ENCODE measurements at places on chromosomes 12 and 14. TPM values are rescaled to one million over a fixed set of nuclear protein-coding genes. Genes with fewer than 3 reads are reported as not detected.

- H3K27me3 ChIP-seq = no peaks in the 10 kb centered on the region
- H3K27ac ChIP-seq = no peak overlapping the region
- DNase-seq = no peak
- H3K4me3 ChIP-seq = no peak overlapping the region
Observed at GRCh38 chr12:26878661-26879119, 45.7 kb upstream of the ITPR2 start.

GRCh38 chr14:71220462-71220861 lies 313.2 kb downstream of the PCNX1 start:
- H3K27ac ChIP-seq = no peak overlapping the region
- no peak for DNase-seq
- H3K27me3 ChIP-seq = no peaks in the 10 kb centered on the region
- H3K4me1 ChIP-seq = no peaks in the 10 kb centered on the region

The PTPRB gene
- not detected for polyA plus RNA-seq

DNA sequence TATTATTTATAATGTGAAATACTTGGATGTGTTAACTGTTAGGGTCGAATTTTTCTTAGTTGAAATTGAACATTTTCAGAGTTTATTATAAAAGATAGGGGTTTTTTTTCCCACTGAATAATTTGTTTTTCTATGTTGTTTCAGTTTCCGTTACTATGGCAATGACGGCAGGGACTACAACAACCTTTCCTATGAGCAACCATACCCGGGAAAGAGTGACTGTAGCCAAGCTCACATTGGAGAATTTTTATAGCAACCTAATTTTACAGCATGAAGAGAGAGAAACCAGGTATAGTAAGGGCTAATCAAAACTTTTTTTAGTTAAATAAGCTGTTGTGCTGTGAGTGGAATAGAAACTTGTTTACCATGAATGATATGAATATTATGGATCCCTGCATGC lies 35.1 kb upstream of the BMAL2 start:
- no peaks in the 10 kb centered on the region for H3K36me3 ChIP-seq
- no peaks in the 10 kb centered on the region for H3K4me1 ChIP-seq
- H3K27ac ChIP-seq = no peak overlapping the region
- DNase-seq = no peak
- H3K4me3 ChIP-seq = no peak overlapping the region
- H3K27me3 ChIP-seq = no peaks in the 10 kb centered on the region

GRCh38 chr12:124753993-124754392 lies 109.7 kb downstream of the SCARB1 start:
- no peak overlapping the region for H3K4me3 ChIP-seq
- no peaks in the 10 kb centered on the region for H3K27me3 ChIP-seq
- H3K4me1 ChIP-seq = peaks cover 7% of the 10 kb centered on the region
- DNase-seq = no peak
- no peaks in the 10 kb centered on the region for H3K36me3 ChIP-seq
- no peak overlapping the region for H3K27ac ChIP-seq

DNA sequence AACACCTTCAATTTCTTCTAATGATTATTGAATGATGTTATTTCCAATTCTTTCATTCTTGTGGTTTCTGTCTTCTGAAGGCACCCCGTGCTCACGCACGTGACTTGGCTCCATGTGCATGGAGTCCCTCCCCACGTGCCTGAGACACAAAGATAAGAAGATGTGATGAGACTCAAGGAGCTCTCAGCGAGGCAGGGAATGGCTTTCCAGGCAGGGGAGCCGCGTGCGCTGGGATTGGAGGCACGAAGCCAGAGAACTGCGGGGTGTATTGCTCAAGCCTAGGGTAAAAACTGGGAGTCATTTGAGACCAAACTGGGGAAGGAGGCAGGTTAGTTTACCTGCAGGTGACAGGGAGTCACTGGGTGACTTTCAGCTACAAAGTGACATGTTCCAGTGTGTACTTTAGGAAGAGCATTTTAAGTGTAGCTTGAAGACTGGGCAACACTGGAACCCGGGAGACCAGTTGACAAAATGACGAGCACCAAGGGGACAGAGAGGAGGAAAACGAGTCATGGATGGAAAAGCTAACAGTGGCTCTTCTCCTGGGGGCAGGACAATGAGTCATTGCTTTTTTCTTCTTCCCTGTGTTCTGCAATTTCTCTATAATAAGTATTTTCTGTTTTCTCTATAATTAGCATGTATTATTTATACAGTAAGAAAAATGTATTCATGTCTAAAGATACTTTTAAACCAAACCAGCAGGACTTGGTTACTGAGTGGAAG lies 311.7 kb upstream of the FKBP4 start:
- H3K27me3 ChIP-seq = no peaks in the 10 kb centered on the region
- DNase-seq = no peak
- no peak overlapping the region for H3K4me3 ChIP-seq
- H3K27ac ChIP-seq = no peak overlapping the region

- no peak overlapping the region for H3K4me3 ChIP-seq
- H3K27ac ChIP-seq = no peak overlapping the region
- no peaks in the 10 kb centered on the region for H3K27me3 ChIP-seq
- no peak for DNase-seq
Observed at GRCh38 chr12:109100741-109101140, 3.3 kb downstream of the UNG start.

DNA sequence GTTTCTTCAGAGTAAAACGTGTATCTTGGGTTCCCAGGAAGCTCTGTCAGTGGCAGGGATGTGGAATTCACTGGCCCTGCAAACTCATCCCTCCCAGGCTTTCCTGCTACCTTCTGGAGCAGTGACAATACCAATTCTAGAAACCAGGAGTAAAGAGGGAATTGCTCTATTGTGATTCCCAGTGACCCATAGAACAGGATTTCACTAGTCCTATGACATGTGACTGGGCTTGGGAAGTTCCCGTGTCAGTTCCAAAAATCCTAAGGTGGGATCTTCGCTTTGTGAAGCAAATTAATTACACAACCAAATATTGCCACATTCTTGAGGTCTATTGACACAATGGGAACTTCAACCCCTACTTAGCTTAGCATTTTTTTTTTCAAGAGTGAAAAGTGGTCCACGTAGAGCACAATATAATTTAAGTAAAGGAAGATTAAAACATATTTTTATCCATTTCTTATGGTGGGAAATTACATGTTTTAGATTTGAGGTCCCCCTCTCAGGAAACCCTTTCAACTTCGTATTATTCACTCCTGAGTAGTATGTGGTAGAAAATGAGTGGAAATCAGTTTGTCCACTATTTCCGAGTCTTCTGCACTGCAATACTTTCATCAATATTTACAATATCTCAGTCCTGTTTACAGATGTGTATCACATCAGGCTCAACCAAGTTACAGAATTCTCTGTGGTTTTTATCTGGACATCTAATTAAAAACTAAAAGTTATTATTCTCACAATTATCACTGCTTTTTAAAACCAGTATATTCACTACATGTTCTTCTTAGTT lies 88.9 kb upstream of the SOX5 start:
- no peaks in the 10 kb centered on the region for H3K4me1 ChIP-seq
- H3K4me3 ChIP-seq = no peak overlapping the region
- no peaks in the 10 kb centered on the region for H3K27me3 ChIP-seq
- H3K36me3 ChIP-seq = no peaks in the 10 kb centered on the region
- no peak overlapping the region for H3K27ac ChIP-seq

DNA sequence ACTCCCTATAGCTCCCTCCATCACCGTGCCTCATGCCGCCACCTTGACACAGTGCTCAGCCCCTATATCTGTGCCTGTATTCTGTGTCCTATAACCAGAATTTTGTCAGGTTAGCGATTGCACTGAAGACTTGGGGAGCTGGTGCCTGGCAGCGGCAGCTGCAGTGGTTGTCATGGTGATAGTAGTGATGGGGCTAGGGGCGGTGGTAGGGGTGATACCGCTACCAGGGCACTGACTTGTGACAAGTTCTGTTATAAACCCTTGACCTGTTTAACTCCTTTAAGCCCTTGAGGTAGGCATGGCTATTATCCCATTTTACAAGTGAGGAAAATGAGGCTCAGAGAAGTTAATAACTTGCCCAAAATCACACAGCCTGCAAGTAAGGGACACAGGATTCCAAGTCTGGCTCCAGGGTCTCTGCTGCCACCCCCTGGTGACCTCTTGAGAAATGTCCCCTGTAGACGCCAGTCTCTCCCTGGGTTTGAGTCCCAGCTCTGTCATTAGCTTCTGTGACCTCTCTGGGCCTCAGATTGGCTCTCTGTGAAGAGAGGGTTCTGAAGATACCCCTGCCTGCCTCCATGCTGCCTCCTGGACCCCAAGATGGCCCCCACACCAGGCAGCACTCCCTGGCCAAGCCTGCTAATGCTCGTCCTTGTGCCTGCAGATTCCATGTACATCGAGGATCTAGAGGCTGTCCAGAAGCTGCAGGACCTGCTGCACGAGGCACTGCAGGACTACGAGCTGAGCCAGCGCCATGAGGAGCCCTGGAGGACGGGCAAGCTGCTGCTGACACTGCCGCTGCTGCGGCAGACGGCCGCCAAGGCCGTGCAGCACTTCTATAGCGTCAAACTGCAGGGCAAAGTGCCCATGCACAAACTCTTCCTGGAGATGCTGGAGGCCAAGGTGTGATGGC lies 121.9 kb downstream of the ESRRB start:
- DNase-seq = no peak
- no peak overlapping the region for H3K4me3 ChIP-seq
- no peaks in the 10 kb centered on the region for H3K4me1 ChIP-seq
- no peaks in the 10 kb centered on the region for H3K27me3 ChIP-seq
- H3K27ac ChIP-seq = no peak overlapping the region

GRCh38 chr12:86669010-86669409 lies 412.8 kb upstream of the MGAT4C start:
- DNase-seq = no peak
- no peaks in the 10 kb centered on the region for H3K4me1 ChIP-seq
- no peak overlapping the region for H3K27ac ChIP-seq
- no peaks in the 10 kb centered on the region for H3K27me3 ChIP-seq

Measured in CD8-positive, alpha-beta memory T cell (primary cell).